Glutamatergic neuron (in vitro differentiated cells): ENCODE measurements at places on chromosomes 7 and 10.

DNA sequence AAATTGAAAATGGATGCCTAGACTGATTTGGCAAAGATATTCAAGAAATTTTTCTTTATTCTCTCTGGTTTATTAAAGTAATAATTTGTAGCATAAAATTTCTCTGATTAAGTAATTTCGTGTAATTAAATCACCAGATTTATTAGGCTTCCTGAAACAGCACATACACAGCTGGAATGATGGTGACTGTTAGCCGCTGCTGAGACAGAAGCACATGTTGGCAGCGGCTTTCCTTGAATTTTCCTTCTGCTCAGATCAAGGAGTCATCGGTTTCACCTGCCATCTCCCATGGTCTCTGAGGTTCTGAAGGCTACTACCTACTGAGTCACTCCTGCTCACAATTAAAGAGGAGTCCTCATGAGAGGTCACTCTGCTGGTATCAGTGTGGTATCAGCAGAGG lies 101.5 kb downstream of the GFRA1 start:
- no peak for DNase-seq

GRCh38 chr10:7300384-7300971 lies 110.4 kb downstream of the SFMBT2 start:
- no peak for DNase-seq

- no peak for DNase-seq
Observed at GRCh38 chr7:85102813-85103350, 84.0 kb downstream of the SEMA3D start.

- no peak for DNase-seq
Observed at GRCh38 chr10:76632767-76633051, 1004.9 kb downstream of the KCNMA1 start.

DNA sequence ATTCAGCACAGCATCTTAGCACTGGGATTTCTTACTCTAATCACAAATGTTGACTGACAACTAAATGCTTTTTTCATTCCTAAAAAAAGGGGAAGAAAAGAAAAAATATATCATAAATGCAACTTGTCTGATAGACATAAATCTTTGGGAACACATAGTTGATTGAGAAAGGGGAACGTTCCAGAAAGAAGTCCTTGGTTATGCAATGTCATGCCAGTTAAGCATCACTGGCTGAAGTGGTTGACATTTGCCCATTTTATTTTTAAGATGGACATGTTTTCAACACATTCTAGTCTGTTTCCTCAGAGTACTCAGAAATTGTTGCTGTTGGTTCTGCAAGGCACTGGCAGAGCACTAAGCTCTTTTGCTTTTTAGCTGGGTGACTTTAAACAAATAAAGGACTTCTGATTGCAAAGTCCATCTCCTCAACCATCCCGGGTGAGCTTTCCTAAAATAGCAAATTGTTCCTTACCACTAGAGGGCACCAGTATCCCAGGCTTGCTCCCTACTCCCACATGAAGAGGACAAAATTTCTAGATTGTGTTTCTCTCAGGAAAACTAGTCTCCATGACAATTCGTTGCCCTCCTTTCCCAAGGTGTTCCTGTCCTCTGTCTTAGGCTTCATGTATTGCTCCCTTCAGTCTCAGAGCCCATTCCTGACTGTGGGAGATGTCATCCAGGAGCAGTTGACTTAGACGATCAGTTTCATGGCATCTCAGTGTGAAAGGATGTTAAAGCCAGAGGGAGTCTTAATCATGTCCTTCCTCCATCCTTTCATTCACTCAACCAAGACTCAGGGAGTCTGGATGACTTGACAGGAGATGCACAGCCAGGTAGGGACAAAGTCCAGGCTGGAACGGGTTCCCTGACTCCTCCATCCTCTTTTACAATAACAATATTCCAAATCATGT lies 23.9 kb downstream of the OPALIN start:
- DNase-seq = no peak

- DNase-seq = no peak
Observed at GRCh38 chr7:141276031-141276430, 202.2 kb downstream of the TMEM178B start.

GRCh38 chr10:100882671-100883311 lies 30.0 kb upstream of the SLF2 start:
- DNase-seq = no peak
